ENCODE measurements at places on chromosomes 7 and 10.

GRCh38 chr10:60290558-60290957, 99.1 kb downstream of the ANK3 start:
- DNase-seq = no peak

DNA sequence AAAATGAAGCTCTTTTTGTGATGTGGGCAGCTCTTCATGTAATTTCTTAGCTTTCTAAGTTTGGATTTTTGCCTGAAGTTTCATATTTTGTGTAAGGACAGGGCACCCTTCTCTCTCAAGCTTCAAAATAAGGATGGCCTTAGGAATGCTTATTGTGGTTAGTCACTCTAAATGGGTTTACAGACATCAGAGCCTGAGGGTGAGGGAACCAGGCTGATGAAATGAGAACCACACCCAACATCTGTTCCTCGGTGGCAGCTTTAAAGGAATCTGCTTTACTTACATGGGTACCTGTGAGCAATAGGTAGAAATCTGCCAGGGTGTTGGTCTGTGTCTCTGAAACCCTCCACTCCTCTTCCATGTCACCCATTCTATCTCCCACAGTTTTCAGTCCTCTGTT, 174.3 kb downstream of the EMX2 start:
- no peak for DNase-seq

DNA sequence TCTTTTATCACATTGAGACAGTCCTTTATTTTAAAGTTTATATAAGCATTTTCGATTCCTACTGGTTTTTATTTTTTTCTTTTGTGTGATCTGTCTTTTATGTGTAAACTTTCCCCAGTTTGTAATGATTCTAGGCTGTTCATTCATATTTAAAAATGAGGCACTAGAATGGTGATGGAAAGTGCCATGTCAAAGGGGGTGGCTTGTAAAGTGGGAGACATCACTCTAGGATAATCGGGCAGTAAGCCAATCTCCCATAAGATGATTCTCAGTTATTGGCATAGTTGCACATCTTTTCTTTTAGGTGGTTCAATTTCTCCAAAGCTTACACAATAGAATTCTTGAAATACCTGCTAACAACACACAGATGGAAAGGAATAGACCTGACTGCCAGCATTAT, 90.4 kb downstream of the ABCA13 start:
- DNase-seq = no peak

- no peak for DNase-seq
Measured at GRCh38 chr10:98374217-98374985, 40.6 kb downstream of the PYROXD2 start.

DNA sequence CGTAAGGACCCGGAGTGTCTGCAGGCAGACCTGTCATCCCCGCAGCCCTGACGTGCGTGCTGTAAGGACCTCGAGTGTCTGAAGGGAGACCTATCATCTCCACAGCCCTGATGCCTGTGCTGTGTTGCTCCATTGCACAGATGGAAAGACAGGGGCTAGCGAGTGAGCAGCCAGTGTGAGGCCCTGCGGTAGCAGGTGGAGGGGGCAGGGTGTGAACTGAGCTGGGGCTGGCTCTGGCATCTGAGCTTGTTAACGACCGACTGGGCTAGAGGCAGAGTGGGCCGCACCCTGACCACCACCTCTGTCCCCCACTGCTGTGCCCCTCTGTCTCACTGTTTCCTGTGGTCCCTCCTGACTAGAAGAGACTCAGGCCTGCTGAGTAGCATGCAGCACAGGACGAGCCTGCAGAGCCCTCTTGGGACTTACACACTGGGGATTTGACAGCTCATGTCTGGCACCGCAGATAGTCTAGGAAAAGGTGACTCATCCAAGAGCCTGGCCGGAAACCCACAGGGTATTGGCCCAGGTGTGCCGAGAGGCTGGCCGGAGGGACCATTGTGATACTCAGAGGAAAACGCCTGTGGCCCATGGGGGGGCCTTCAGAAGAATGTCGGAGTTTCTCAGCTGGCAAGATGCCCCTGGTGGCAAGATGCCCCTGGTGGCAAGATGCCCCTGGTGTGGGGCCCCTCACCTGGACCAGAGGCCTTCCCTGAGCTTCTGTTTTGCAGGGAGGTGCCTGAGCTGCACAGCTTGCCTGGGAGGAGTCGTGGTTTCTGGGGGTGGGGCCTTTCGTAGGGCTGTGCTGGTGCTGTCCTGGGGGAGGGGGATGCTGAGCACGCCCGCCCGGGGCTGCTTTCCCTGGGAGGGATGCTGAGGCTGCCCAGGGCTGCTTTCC, 34.3 kb downstream of the INPP5A start:
- no peak for DNase-seq

DNA sequence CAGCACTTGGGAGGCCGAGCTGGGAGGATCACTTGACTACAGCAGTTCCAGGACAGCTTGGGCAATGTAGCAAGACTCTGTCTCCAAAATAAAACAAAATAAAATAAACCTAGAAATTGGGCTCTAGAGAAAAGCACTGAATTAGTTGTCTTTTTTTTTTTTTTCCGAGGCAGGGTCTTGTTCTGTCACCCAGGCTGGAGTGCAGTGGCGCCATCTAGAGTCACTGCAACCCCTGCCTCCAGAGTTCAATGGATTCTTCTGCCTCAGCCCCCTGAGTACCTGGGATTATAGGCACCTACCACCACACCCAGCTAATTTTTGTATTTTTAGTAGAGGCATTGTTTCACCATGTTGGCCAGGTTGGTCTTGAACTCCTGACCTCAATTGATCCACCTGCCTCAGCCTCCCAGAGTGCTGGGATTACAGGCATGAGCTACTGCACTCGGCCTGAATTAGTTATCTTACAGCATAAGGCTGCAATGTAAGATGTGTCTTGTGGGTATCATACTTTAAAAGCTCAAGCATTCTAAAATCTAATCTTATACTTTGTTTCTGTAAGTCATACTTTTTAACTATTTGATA, 12.8 kb downstream of the MEIG1 start:
- DNase-seq = no peak

- DNase-seq = no peak
Measured at GRCh38 chr7:155377838-155378579, 79.9 kb upstream of the EN2 start.

DNA sequence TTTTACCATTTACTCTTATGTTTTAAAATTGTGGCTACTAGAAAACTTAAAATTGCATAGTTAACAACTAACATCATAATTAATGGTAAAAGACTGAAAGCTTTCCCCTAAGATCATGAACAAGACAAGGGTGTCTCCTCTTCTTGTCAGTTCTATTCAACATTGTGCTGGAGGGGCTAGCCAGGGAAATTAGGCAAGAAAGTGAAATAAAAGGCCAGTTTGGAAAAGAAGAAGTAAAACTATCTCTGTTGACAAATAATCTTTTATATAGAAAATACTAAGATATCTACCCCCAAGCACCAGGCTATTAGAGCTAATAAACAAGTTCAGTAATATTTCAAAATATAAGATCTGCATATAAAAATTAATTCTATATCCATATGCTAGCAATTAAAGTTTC, 46.9 kb upstream of the MXI1 start:
- no peak for DNase-seq

- no peak for DNase-seq
Measured at GRCh38 chr7:23894892-23895569, 185.0 kb downstream of the STK31 start.

DNA sequence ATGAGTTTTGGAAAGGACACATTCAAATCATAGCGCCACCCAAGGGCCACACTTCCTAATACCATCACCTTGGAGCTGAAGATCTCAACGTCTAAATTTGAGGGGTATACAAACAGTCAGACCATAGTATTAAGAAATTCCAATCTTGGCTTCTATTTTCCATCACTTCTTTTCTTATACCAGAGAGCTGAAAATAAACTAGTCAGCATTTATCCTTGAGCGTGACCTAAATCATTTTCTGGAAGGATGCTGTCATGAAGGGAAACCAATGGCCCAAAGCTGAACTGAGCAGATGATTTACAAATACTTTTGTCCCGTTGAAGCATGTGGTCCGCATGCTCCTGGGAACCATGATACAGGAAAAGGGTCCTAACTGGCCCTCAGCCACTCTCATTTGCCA, 921.9 kb downstream of the CCSER2 start:
- no peak for DNase-seq

DNA sequence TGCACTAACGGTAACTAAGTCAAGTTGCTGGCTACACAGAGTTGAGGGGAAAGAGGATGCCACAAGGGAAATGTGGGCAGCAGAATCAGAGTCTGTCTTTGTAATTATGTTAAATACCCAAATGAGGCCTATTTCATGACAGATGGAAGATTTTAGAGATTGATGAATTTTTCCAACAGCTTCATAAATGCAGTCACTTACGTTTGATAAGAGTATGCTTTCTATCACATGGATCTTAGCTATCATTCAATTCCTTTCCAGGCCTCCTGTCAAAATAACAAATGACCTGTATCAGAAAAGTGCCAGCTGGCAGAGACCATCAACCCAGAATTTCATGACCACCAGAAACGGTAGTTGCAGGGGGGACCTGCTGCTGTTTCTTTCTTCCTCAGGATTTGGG, 148.4 kb upstream of the PLPP4 start:
- DNase-seq = no peak

GRCh38 chr10:62096256-62096933, 172.2 kb downstream of the RTKN2 start:
- no peak for DNase-seq

DNA sequence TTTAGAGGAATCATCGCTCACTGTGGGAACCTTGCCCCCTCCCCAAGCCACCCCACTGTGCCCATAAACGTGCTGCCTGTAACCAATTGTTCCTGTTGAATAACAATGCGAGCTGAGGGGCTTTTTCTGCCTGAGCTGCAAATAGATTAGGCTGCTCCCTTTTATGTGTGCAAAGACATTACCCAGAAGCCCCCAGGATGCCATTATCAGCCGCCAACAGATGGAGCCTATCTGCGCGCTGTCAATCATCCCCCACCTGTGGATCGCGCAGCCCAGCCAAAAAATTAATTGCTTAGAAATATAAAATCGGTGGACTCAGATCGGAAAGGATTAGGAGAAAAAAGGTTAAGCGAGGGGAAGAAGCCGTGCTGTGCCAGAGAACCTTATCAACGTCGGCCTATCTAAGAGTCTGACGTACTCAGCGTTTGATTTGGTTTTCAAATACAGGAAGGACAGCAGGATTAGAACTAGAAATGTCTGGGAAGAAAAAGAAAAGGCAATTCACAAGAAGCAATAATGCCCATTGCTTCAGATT, 167.3 kb upstream of the MYO3A start:
- no peak for DNase-seq

- DNase-seq = no peak
Measured at GRCh38 chr7:17150018-17150417, 148.4 kb upstream of the AHR start.

DNA sequence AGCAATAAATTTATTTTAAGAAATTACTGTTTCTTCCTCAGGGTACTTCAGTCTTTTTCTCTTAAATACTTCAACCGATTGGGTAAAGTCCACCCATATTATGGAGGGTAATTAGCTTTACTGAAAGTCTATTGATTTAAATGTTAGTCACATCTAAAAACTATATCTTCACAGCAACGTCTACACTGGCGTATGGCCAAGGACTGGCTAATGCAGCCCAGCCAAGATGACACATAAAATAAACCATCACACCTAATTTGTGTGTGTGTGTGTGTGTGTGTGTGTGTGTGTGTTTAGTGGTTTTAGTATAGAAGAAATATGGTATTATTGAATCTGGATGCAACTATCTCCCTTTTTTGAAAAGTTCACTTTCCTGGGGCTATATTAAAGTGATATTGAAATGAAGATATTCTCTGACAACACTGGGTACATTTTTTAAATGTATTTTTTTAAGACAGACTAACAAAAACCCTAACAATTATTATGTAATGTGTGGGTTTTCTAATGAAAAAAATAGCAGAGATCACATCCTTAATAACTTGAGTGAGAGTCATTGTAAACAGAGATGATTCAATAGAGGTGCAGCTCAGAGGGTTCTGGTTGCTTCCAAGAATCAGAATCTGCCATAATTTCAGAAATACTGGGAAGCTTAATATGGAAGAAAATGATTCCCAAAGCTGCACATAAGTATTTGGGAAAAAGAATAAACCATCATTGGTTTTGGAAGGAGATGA, 584.2 kb upstream of the MBL2 start:
- DNase-seq = no peak

DNA sequence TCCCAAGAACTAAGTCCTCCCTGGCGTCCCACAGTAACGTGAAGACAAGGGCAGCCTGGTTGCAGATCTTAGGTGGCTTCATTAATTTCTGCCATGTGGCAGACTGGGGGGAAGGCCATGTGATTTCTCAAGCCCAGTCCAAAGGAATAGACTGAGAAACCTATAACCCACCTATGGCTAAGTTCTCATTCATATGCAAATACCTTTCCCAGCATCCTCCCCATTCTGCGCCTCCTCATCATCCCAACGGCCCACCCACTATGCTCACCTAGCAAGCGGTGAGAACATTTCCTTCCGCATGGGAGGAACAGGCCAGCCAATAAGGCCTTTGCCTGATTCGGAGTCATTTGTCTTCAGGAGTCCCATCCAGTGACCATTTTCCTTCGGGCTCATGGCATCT, 8.2 kb upstream of the CLEC2L start:
- DNase-seq = no peak

DNA sequence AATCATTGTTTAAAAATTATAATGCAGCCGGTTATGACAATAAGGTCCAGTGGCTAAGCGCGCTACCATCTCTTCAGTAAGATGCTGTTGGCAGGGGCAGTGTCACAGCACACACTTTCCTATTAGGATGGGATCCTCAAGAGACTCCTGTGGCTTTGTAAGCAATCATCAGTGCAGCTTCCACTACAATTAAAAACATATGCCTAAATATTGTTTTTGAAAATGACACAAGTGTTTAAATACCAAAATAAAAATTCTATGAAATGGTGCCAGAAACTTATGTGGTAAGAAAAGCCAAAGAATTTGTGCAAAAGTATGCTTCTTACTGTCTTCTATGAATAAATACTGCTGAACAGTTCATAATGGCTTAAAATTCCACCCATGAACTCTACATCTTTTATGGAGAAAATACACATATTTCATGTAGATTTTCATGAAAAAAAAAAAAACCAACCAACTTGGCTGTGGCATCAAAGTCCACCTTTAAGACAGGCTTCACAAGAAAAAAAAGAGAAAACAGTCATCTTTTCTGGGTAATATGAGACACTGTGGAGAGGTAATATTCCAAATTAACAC, 132.8 kb downstream of the SEMA3C start:
- DNase-seq = no peak

GRCh38 chr7:31047313-31048146, 4.6 kb upstream of the ADCYAP1R1 start:
- DNase-seq = no peak

DNA sequence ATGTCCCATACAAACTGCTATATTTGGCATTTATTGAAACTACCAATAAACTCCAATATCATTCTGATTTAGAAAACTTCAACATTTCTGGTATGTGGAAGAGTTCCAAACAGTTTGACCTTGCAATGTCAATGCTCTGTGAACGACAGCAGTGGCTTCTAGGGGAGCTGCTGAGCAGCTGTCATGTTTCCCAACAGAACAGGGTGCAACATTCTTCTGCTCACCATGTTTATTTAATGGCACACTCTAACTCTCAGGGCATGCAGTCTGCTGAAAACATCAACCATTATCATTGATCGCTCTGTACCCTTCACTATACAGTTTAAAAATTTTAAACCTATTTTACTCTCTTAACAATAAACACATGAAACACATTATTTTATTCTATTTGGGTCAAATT, 25.9 kb downstream of the LMOD2 start:
- no peak for DNase-seq

- no peak for DNase-seq
Measured at GRCh38 chr10:69492091-69492745, 41.0 kb downstream of the TSPAN15 start.

GRCh38 chr7:25460433-25460832, 232.1 kb upstream of the NPVF start:
- DNase-seq = no peak

- no peak for DNase-seq
Measured at GRCh38 chr7:26700893-26701292, 163.5 kb downstream of the SKAP2 start.

Measured in NCI-H187 treated with DMSO at 0.1 percent for 48 hours (cell line).